ENCODE measurements at places on chromosomes 12 and 14.

DNA sequence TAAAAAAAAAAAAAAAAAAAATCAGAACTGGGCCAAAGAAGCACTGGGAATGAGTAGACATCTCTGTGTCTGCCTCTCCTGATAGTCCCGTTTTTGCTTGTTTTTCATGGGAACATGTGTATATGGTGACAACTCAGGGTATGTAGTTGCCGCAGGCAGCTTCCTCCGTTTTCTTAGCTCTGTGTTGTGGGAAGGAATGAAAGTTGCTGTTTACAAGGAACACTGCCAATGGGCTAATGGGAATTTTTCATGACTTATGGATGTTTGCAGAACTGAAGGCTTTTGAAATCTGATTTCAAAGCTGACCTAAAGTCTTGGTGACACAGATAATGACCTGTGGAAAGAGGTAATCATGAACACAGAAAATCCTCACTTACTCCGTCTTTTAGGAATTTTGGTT is 146.4 kb upstream of the BTG1 start:
- DNase-seq = no peak

- no peak for DNase-seq
These were observed 110.7 kb downstream of the NAV3 start for GRCh38 chr12:77941401-77941800.

DNA sequence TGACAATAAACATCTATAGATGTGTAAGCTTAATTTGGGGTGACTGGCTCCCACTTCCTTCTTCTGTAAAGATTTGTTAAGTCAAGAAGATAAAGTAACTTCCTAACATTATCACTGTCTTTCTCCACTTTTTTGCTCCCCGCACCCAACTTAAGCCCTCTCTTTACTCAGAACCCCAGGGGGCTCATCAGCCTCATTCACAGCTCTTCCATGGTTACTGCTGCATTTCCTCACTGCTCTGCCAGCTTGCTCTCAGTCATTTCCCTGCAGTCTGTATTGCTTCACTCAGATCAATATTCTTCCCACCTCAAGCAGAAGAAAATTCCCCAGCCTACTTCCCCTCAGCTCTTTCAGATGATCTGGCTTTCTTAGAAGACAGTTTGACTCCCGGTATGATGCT is 102.0 kb downstream of the PIK3C2G start:
- no peak for DNase-seq

DNA sequence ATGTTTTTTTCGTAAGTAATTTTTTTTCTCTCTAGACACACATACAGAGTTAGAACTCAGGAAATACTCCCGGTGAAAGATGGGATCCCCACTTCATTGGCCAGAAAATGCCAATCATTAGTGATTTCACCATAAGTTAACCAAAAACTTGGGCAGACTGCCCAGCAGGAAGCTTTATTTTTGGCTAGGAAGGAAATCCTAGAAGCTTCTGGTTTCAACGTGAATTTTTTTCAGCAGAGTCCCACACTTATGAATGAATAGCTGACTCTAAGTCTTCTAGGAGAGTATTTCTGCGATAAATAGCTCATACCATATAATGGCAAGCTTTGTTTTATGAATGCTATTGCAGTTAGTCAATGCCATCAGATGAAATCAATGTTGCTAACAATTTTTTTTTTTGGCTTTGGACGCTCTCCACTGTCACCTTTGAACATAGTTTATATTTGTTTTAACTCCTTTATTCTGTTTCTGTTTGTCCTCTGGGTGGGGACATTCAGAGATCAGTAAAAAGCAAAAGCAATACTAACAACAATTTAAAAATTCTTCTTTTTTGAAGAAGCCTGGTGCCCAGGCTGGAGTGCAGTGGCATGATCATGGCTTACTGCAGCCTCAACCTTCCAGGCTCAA is 9.5 kb downstream of the PPP1CC start:
- no peak for DNase-seq

GRCh38 chr12:104121001-104121400 is 17.0 kb downstream of the NFYB start:
- DNase-seq = no peak

- no peak for DNase-seq
These were observed 37.9 kb downstream of the A2ML1 start for GRCh38 chr12:8860165-8860961.

GRCh38 chr12:110965574-110965973 is 45.2 kb upstream of the MYL2 start:
- no peak for DNase-seq

DNA sequence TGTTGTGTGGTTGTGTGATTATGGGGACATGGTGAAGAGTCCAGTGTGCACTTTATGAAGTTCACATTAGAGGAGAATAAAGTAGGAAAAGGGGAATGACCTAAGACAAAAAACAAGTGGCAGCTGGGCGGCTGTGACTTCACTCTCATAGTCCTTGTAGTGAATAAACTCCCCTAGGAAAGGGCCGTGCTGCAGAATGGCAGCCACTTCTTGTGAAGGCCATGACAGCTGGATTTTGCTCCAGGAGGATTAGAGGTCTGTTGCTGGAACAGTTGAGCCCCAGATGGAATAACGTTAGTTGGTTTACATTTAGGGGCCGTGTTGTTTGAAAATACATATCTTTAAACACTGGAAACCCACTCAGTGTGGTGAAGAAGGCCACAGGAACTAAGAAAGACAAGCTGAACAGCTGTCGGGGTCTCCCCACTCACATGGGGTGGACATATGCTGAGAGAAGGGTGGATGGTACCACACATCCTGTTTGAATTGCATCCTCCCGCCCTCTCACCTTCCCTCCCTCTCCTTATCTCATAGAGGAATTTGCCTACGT is 276.9 kb downstream of the CACNA1C start:
- DNase-seq = no peak

GRCh38 chr12:117890644-117891043 is 78.1 kb downstream of the KSR2 start:
- no peak for DNase-seq

DNA sequence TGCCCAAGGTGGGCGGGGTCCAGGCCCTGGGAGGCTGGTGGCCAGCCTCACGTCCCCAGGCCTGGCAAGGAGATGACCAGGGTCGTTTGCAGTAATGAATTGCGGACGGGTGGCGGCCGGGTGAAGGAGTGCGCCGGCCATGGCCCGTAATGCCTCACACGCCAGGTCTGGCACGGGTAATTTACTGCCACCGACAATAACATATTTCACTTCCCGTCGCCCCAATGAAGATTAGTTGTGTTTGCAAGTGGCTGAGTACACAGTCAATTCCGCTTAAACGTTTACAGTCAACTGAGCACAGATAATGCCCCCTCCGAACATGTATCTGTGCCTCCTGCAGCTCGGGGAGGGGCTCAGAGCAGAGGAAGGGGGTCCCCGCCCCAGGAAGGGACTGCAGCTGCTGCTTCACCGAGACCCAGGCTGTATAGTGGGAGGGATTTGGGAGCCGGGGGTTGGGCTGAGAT is 48.3 kb downstream of the MVK start:
- DNase-seq = no peak

- DNase-seq = no peak
These were observed 89.3 kb downstream of the OSBPL8 start for GRCh38 chr12:76470028-76470939.

- DNase-seq = no peak
These were observed 205.8 kb downstream of the MED13L start for GRCh38 chr12:116071555-116072230.

DNA sequence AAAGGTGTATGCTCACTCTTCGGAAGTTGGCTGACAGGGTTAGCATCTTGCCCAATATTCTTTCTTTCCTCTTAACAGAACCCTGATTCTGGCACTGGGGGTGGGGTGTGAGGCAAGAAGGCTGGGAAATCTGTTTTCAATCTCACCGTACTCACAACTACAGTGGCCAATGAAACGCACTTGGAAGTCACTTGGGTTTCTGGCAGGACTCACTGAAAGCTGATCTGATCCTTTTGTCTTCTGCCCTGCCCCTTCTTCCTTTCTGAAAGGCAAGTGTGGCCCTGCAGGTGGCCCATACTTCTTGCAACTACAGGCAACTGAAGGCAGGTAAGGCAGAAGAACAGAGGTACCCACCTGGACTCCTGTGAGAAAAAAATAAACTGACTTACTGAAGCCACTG is 106.9 kb downstream of the STXBP6 start:
- DNase-seq = no peak

DNA sequence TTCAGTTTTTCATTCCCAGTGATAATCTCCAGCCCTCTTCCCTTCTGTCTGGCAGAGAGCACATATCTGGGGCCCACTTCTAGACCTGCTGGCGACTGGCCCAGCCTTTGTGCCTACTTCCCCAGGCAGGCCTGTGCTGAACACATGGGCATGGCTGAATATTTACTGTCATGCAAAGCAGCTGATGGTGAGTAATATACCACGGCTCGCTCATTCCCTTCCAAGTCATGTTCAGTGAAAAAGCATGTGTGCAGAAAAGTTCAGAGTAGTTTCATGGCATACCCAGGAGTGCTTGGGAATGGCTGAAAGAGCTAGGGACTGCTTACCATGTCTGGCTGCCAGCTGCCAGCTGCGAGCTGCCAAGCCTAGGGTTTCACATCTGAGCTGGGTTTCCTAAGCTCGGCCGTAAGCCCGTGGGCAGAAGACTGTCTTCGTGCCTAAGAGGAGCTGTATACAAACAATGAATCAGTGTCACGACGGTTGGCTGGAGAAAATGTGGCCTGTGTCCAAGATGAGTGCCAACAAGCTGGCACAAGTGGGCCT is 179.9 kb upstream of the PELI2 start:
- DNase-seq = no peak

- no peak for DNase-seq
These were observed 321.1 kb upstream of the STXBP6 start for GRCh38 chr14:25371068-25371467.

DNA sequence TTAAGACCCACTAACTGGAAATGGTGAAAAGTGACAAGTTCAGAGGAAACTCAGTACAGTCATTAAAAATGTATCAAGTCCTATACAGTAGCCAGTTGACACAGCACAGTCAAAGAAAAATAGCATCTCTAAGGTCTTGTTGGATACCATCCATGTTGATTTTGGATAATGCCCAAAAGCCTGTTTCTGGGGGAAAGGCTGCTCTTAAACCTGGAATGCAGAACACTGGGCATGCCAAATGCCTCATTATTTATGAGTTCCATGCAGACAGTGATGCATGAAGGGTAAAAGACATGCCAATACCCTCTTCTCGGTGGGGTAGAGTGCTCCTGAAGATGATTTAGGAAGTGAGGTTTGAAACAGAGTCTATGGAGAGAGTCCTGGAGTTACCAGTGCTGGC is 29.6 kb downstream of the KCNK13 start:
- DNase-seq = no peak

DNA sequence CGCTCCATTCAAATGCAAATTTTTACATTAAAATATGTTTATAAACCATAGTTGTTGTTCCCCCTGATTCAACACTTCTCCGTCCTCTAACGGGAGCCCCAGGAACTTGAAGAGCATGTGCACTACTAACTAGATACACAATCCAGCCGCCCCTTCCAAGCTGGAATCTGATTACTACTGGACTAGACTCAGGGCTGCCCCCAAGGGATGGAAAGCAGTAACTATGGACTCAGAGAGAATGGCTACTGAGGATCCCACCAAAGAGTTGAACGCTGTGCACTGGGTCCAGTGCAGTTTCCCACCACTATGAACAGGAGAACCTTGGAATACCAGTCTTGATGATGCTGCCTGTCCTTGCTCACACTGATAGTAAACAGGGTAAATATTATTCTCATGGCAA is 48.6 kb upstream of the PCNX1 start:
- DNase-seq = no peak

DNA sequence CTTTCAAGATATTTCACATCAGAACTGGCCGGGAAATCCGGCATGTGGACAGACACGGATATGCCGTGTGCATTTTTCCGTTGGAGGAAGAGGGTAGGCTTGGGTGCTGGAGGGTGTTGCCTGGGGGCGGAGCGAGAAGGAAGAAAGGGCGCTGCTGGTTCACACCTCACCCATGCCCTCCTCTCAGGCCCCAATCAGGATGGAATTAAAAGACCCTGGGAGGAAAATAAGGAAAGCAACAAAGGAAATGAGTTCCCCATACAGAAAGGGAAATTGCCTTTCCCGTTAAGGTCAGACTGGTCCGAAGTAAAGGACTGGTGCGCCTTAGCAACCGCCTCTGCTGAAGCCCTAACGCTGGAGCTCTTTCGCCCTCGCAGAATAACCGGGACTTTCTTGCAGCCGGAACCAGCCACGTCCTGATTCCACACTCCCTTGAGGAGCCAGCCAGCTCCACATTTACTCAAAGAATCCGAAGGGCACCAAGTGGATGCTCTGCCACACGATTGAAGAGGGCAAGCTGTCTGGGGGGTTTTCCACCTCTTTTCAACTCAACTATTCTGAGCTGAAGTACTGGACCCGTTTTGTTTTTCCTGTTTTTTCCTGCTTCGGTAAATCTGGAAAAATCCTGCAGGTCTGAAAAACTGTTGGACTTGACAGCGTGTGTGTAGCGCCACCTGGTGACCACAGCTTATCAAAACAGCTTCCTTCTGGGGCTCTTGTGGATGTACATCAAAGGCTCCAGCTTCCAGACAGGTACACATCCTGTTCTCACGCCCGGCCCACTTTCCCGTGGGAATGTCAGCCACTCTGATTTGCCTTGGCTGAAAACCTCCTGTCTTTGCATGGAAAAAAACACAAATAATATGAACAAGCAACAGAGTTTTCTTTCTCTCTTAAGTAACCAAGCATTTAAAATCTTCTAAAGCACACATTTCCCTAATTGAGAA is 37.6 kb upstream of the BCL2L14 start:
- peak; percentile 49 for DNase-seq

GRCh38 chr14:94635154-94635553 is 23.0 kb downstream of the SERPINA3 start:
- DNase-seq = no peak

- no peak for DNase-seq
These were observed 33.8 kb upstream of the VWF start for GRCh38 chr12:6158255-6158654.

- no peak for DNase-seq
These were observed 110.8 kb downstream of the SLC35F4 start for GRCh38 chr14:57755018-57755521.

GRCh38 chr14:49992036-49992435 is 99.2 kb downstream of the ARF6 start:
- no peak for DNase-seq

DNA sequence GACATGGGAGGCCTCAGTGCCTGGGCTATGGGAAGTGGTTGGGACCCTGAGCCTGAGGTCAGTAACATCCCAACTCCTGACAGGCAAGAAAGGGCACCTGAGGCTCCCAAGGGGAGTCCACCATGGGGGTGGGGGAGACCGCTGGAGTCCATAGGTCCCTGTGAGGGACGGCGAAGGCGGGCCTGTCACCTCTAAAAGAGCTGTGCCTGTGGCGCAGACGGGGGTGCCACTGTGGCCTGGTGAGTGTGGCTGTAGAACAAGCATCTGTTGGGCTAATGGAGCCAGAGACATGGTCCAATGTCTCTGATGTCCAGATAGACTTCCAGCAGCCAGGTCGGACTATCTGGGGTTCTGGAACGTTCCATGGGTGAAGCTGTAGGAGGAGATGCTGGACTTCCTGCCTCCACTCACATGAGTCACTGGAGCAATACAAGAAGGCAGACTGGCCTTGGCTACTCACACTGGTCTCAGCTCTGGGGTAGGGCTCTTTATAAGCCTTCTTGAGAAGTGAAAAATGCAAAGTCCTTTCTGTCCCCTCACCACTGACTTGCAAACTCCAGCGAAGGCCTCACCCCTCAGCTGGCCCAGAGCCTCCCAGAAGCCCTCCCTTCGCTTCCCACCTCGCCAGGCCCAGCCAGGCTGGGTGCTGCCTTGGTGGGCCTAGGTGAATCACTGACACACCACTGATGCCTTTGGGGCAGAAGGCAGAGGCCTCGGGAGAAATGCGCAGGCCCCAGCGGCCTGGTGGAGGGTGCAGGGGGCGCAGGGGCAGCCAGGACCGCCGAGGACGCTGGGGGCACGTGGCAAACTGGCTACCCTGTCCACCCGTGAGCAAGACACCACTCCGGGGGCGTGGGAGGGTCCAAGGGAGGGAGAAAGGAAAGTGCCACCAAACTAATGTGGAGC is 1.1 kb upstream of the TRAF3 start:
- DNase-seq = no peak
